ENCODE measurements at places on chromosomes 1 and 21.

GRCh38 chr21:26491663-26492062 lies 81.4 kb downstream of the CYYR1 start:
- no peak for DNase-seq

- DNase-seq, result no peak
These were observed 49.7 kb downstream of the DESI2 start for GRCh38 chr1:244702620-244703019.

- no peak for DNase-seq
These were observed 27.7 kb downstream of the CAPZB start for GRCh38 chr1:19457607-19458006.

GRCh38 chr1:38508232-38508631 lies 351.3 kb downstream of the RRAGC start:
- DNase-seq, result no peak

DNA sequence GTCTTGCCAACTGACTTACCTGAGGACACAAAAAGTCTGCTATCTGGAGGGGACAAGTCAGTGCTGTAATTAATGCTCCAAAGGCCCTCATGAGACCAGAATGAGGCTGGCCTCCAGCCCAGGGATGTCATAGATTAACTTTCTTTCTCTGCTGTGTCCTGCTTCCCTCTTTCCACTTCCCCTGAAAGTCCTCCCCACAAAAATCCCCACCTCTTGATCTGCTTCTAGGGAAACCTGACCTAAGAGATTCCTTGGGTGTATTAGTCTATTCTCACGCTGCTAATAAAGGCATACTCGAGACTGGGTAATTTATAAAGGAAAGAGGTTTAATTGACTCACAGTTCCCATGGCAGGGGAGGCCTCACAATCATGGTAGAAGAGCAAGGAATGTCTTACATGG lies 39.2 kb downstream of the RUNX3 start:
- no peak for DNase-seq

DNA sequence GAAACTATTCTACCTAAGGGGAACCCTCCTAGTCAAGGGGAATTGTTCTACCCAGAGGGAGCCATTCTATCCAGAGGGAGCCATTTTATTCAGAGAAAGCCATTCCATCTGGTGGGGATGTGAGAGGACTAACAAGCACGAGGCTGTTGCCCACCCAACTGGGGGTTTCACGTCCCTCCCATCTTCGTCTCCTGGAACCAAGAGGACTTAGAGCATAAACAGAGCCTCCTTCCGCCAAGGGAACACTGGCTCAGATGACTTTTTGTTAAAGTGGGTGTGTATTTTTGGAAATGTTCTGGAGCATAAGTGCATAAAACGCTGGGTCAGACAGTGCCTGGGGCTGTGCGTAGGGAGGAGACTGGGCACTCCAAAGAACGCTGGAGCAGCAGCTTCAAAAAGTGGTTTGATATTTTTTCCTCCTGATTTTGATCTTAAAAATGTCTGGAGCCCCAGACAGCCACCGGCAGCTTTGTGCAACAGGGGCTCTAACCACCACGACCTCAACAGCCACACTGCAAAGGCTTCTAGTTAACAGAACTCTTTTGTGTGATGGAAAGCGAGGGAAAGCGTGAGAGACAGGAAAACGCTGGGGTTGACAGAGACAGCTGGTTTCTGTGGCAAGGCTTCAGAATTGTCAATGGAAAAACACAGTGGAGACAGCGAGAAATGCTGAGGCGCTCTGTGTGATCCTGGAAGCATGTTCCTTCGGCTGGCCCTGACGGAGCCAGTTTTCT lies 363.6 kb upstream of the CAMK1G start:
- no peak for DNase-seq

DNA sequence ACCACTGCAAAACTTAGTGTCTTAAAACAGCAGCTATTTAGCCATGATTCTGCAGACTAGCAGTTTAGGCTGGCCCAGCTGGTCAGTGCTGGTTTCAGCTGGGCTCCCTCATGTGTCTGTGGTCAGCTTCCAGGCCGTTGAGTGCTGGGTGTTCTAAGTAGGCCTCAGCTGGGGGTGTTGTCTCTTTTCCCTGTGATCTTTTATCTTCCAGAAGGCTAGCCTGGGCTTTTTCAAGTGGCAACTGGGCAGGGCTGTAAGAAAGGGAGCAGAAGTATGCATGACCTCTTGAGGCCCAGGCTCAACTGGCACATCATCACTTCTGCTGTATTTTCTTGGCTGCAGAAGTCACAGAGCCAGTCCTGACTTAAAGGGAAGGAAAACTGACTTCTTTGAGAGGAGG lies 136.1 kb downstream of the KIF26B start:
- no peak for DNase-seq

DNA sequence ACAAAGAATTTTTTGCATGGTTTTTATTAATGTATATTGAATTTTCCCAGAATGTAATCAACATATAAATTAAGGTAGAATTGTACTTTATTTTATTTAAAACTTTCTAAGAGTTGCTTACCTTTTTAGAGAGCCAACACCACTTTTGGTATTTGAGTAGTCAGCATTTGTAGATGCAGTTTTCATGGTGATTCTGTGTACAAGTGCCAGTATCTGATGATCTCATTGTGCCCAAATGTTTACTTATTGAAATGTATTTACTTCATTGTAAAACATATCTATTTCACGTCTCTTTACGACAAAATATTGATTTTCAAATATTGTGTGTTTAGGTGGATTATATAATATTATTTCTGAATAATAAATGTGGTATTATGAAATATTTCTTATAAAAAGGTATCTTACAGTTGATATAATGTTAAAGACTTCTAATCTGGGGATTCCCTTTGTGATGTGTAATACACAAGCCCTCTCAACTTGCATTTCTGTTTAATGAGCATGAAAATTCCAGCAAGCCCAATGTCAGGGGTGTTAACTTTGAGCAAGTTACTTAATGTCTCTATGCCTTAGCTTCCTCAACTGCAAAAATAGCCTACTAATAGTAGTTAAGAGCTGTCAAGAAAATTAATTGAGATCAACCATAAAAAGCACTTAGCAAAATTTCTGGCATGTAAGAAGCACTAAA lies 141.8 kb upstream of the ZNF648 start:
- no peak for DNase-seq

DNA sequence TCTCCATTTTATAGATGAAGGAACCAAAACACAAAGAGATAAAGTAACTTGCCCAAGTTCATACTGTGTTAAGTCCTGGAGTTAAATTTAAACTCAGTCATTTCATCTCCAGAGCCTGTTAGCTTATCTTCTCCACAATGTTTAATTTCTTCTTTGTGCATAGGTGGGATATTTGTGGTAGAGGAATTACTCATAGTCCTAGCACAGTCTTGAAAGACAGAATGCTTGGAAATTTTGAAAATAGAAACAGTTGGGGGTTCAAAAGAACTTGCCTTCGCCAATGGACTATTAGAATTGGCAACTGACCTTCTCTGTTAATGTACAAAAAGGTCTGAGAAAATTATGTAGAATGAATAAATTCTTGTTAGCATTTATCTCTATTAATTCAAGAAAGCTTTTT lies 832.0 kb upstream of the PRMT6 start:
- no peak for DNase-seq

DNA sequence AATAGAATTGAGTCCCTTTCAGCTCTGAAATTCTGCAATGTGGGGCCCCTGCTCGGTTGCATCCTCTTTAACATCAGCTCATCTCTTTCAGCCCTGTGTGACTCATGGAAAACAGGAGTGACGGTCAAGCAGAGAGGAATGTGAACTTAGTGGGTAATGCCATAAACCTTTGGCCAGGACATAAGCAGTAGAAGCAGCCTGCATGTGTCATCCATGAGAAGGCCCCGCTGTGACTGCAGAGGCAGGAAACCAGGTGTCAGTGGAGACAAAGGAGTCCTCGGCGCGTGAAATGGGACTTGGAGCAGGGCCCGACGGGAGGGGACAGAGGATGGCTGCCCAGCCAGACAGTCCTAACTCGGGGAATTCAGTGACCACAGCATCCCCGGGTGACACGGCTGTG lies 21.1 kb upstream of the EPHB2 start:
- peak; percentile 56 for DNase-seq

DNA sequence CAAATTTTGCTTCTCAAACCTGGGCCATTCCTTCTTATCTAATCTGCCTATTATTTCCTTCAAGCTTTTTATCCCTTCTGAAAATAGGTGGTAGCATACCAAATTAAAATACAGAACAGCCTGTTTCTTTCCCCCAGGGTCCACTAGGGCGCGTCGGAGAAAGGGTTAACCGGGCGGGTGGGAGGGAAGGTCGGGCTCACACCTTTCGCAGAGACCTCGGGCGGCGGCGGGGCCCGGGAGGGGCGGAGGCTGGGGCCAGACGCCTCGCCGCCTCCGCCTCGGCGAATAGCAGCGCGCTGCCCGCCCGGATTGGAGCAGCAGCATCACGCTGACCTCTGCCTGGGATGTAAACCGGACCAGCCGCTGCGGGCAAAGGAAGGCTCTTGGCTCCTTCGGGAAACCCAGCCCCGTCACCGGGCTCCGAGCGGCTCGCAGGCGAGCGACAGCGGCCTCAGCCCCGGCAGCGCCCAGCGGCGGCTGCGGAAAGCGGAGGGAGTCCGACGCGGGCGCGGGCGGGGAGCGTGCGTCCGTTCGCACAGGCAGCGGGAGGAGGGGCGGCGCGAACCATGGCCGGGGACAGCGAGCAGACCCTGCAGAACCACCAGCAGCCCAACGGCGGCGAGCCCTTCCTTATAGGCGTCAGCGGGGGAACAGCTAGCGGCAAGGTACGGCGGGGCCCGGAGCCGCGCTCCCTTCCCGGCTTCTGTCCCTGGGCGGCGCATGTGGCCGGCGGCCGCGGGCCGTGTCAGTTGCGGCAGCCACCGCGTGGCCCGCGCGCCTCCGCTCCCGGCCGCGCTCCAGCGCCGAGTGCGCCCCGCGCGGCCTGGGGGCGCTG lies at the start of gene UCK2:
TSS of gene UCK2 (plus strand) at position 347 of the 835 bp plus-strand sequence. CDS start at position 567, 220 bp downstream.
- DNase-seq, result no peak

- DNase-seq, result no peak
These were observed 7.4 kb downstream of the HMCN1 start for GRCh38 chr1:185741551-185741950.
